IMR-90 (cell line): ENCODE measurements at places on chromosomes 13 and 19. TPM values are rescaled to one million over a fixed set of nuclear protein-coding genes. Genes with fewer than 3 reads are reported as not detected.

- no peak for DNase-seq
These were observed 33.6 kb downstream of the ERICH4 start for GRCh38 chr19:41476583-41476982.

- DNase-seq = no peak
These were observed 375.4 kb upstream of the ZNF507 start for GRCh38 chr19:31970027-31970461.

Gene SERTM1
- total RNA-seq = not detected in 2 replicates

Gene FBN3
- not detected in 2 replicates for total RNA-seq

DNA sequence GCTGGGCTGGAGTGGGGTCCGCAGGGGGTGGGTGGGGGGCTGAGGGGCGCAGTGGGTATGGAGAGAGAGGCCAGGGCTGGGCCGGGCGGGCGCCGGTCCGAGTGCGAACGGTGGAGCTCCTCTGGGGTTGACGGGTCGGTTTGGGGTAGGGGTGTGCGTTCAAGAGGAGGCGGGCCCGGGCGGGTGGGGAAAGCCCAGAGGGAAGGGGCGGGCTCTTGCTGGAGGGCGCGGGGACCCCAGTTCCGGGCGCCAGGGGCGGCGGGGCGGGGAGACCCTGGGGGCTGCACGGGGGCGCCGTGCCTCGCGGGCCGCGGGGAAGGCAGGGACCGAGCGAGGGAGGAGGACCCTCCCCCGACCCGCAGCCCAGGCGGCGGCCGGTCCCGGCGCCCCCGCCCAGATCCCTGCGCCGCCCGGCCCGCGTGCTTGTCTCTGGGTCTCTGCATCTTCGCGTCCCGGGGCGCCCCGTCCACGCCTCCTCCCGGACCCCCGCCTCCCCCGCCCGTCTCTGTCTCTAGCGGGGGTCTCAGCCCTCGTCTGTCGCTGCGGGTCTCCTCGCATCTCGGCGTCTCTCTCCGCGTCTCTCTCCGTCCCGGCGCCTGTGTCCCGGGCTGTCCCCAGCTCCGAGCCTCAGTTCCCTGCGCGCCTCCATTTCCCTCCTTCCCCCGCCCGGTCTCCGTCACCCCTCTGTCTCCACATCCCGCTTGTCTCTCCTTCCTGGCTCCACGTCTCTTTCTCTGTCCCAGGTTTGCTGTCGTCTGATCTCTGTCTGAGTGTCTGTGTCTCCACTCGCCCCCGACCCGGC lies 8.3 kb upstream of the SHISA7 start:
- DNase-seq = no peak

DNA sequence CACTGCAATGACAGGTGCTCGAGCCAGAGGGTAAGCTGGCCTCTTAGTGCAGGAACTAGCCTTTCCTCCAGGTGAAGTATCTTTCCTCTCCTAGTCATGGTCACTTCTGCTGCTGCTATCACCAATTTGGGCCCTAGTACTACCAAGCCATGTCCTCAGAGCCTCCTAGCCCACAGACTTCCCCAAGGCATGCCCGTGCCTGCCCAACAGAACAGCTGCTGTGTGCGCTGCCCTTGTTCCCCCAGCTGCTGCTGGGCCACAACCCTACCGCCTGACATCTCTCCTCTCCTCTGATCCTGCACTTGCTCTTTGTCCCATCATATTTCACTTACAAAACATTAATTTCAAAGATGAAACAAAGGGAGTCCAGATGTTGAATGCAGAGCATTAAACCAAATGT lies 168.5 kb upstream of the FREM2 start:
- DNase-seq = no peak

- peak; percentile 15 for DNase-seq
These were observed 655 bp upstream of the S1PR5 start for GRCh38 chr19:10517760-10518443.
